Cortex of kidney (tissue), 1 donor: ENCODE measurements at places on chromosomes 3 and 15.

DNA sequence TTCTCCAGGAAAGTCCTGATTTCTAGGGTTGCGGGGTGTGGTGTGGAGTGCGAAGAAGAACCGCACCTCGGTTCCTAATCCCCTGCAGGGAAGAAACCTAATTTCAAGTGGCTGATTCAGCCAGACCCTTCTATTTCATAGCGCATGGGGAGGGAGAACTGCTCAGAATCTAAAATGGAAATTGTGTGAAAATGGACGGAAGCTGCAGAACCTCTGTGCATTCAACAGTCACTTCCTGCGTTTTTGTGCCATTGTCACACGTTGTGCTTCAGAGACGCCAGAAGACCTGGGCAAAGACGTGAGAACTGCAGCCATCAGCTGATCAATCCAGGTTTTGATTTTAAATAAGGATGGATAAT, 1.2 kb downstream of the SIDT1 start:
- no peak for DNase-seq

GRCh38 chr3:113630956-113631542, 65.4 kb downstream of the USF3 start:
- no peak for DNase-seq

- no peak for DNase-seq
These were observed 556.9 kb downstream of the MECOM start for GRCh38 chr3:169106662-169107061.

- no peak for DNase-seq
These were observed 155.7 kb downstream of the B3GALNT1 start for GRCh38 chr3:160949460-160949859.

DNA sequence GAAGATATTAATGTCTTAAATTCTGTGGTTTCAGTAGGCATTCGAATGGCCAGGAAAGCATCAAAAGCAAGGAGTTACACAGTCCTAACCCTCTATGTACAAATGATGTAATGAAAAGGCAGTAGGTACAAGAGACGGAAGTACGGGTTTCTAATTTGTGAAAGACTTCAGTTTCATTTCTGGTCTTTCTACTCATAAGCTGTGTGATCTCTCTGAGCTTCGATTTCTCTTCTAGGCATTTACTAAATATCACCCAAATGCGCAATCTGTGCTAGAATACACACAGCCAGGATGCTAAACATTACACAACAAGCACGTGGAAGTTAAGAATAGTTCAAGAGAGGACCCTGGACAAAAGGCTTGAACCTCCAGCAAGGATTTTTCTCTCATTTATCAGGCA, 17.9 kb upstream of the STIMATE start:
- DNase-seq, result no peak

- DNase-seq, result no peak
These were observed 63.4 kb upstream of the CPB1 start for GRCh38 chr3:148763986-148764935.

DNA sequence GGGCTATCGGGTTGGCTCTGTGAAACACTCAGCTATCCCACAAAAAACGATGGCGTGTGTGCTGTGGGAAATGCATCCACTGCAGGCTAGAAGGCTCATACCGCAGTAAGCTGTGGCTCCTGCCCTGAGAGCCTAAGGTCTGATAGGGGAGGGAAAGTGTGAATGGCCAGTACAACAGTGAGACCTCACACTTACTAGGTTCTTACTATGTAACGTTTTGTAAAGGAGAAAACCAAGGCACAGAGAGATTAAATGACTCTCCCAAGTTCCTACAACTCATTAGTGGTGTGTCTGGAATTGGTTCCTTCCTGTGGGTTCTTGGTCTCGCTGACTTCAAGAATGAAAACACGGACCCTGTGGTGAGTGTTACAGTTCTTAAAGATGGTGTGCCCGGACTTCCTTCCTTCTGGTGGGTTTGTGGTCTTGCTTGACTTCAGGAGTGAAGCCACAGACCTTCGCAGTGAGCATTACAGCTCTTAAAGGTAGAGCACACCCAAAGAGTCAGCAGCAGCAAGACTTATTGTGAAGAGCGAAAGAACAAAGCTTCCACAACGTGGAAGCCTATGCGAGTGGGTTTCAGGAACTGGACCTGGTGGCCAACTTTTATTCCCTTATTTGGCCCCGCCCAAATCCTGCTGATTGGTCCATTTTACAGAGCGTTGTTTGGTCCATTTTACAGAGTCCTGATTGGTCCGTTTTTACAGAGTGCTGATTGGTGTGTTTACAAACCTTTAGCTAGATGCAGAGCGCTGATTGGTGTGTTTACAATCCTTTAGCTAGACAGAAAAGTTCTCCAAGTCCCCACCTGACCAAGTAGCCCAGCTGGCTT, 161.7 kb downstream of the POLR2M start:
- no peak for DNase-seq

DNA sequence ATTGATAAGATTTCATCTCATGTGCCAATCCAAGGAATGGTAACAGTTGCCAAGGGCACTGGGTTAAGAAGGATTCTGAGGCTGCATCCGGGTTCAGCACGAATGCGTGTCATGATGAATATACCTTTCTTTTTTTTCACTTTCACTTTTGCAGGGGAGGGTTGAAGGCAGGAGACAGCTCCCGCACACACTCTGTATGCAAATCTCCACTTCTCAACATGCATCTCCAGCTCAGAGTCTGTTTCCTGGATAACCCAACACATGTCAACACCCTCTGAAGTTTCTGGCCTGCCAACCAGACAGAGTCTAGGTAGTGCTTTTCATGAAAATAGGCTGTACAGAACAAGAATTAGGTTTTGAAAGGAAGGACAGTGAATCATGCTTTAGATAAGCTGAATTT, 21.6 kb downstream of the B4GALT4 start:
- DNase-seq, result no peak

DNA sequence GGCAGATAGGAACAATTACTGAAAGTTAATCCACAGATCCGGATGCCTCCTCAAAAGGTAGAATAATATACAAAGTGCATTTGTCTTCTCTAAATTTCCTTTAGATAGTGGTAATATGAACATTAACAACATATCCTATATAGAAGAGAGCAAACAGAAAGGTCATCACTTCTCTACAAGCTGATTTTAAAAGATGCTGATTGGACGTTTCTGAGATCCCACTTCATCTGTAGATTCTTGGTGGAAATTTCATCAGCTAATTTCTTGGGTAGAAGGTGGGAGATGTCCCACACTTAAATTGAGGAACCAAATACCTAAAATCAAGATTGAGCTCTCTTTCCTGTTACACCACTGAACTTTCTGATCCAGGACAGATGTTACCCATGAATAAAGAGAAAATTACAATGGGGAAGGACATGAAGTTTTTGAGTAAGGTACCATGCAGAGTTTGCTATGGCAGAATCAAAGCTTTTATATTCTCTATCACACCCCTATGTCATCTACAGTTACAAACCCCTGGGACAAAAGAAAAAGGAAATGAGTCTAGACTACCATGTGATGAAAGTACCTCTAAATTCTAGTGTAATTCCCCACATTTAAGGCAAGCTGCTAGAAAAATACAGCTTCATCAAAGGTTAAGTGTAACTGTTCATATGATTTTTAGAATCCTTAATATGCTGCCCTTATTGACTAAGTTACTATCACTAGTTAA, 189.2 kb upstream of the SETMAR start:
- DNase-seq, result no peak

DNA sequence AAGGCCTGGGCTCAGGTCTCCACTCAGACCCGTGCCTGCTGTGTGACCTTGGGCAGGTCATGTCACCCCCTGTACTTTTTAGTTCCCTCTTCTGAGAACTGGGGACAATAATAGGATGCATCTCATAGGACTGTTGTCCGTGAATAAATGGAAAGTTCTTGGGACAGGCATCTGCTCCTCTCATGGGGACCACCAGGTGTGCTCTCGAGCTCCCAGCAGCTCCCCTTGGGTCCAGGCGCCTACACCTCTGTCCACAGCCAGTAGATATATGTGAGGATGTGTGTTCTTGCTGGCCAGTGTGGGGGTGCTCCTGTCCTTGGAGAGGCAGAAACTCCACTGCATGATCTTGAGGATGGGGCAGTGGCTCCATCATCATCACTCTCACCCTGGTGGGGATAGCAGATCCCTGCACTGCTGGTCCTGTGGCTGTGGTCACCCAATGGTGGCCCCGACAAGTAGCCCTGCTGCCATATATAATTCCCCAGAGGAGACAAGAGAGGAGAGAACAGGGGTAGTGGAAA, 257.6 kb upstream of the TLE3 start:
- DNase-seq, result no peak

DNA sequence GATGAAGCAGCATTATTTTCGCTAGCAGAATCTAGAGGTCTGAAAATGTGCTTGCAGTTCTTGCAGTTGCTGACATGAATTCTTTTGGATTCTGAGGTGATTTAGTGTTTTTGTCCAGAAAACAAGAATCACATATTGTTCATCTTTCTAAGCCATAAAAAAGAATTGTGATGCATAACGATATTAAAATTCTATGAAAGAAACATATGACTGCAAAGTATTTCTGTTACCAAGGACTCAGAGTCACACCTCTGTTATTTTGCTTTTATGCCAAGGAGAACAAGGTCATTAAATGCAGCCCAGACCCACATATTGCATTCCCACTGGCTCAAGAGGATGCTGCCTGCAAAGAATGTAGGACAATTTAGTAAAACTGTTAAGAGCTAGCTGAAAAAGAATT, 299.8 kb upstream of the GPR149 start:
- no peak for DNase-seq

DNA sequence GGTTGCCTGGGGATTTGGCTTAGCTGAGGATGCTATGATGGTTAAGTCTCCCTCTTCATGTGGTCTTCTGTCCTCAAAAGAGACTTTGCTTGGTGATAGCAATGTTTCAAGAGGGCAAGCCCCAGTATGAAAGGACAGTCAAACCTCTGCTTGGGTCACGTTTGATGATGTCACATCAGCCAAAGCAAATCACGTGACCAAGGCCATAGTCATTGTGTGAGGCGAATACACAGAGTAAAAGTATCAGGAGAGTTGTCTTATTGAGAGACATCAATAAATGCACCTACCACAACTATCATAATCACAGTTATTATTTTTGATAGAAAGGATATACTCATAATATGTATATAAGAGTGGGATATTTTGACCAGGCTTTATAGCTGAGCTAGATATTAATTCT, 243.0 kb downstream of the EPHA6 start:
- DNase-seq, result no peak

DNA sequence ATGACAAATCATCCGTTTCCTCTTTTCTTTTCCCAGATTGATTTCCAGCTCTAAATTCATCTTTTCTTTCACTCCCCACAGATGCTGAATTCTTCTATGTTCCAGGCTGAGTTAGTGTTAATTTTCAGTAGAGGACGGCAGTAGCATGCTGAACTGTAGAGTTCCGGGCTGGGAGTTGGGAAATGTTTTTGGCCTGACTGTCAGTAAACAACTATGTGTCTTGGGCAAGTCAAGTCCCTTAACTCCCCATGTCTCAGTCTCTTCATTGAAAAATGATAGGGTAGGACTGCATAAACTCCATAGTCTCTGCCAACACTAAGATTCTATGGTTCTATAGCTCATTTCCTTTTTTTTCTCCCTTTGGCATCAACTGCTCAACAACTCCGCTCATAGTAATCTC, 333.9 kb downstream of the TIGIT start:
- no peak for DNase-seq

- no peak for DNase-seq
These were observed 60.2 kb downstream of the CORO2B start for GRCh38 chr15:68638953-68639515.

- DNase-seq, result no peak
These were observed 21.2 kb downstream of the IGSF10 start for GRCh38 chr3:151439652-151440125.

GRCh38 chr15:62506217-62506805, 341.2 kb upstream of the C2CD4B start:
- DNase-seq, result no peak

DNA sequence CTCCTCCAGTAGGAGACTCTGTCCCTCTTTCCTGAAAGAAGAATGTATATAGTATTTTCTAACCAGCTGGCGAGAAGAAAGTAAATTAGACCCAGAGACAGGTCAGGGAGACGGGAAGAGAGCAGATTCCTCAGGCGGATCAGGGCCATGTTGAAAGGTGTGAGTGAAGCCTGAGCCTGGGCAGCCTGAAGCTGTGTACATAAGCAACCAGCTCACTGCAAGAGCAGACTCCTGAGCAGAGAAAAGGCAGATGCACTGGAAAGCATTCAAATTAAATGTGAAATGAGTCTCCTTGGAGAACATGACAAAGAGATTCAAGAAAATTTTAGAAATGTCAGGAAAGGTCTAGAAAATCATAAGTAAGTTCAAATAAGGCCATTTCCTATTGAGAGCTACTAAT, 165.8 kb downstream of the GOLIM4 start:
- DNase-seq, result no peak

- no peak for DNase-seq
These were observed 9.0 kb downstream of the ZIC4 start for GRCh38 chr3:147397155-147397874.

DNA sequence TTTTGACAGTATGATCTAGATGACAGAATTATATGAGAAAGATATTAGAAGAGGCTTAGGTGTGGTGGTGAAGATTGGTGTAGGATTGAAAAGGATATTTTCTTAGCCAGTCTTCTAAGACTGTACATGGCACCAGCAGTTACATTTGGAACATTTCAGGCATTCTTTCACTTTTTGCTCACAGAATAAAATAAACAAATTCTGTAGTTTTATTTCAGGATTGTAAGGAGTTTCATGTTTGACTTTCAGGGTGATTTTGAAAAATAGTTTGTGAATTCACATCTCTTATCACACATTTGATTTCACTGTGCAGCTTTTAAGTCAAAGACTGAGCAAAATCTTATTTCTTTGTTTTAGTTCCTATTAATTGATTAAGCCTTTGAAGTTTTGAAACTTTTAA, 27.1 kb downstream of the DNAJC13 start:
- DNase-seq, result no peak

DNA sequence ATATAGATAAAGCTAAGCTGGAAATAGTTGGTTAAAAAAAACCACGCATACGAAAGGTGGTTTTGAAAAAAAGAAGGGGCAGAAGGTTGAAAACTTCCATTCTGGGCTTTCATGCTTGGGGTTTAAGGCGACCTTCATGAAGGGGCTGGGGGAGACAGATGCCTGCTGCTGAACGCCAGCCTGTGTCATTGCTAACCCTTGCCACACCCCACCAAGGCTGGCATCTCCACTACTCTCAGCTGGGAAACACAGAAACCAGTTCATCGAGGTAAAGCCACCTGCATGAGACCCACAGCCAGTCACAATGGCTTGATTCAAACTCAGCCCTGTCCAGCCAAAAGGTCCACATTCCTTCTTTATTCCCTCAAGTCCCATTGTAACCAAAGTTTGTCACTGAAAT, 78.7 kb downstream of the ADAMTS17 start:
- no peak for DNase-seq

GRCh38 chr15:39591141-39591895, 10.4 kb downstream of the THBS1 start:
- DNase-seq, result no peak

GRCh38 chr15:55254916-55255679, 34.5 kb downstream of the RAB27A start:
- no peak for DNase-seq

DNA sequence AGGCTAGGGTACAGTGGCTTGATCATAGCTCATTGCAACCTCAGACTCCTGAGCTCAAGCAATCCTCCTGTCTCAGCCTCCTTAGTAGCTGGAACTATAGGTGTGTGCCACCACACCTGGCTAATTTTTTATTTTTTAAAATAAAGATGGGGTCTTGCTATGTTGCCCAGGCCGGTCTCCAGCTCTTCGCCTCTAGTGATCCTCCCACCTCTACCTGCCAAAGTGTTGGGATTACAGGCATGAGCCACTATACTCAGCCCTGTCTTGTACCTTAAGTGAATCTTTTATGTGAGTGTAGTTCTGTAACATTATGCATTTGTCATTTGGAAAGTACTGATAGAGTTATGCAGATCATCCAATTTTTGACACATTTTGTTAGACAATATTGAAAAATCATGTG, 66.9 kb upstream of the C15orf39 start:
- no peak for DNase-seq

GRCh38 chr3:148026009-148026588, 616.9 kb downstream of the ZIC1 start:
- DNase-seq, result no peak
